ENCODE measurements at places on chromosomes 6 and 20.
A peak's percentile ranks its signal among the peaks of the same experiment; 100 is the strongest.

GRCh38 chr6:52183131-52183713 is 3.0 kb upstream of the IL17A start:
- DNase-seq: no peak

GRCh38 chr20:9514461-9515213 is at the start of gene LAMP5:
LAMP5 (plus strand) TSS chr20:9514590; CDS start chr20:9514853, 263 bp downstream.
- peak; percentile 19 for DNase-seq

- DNase-seq: no peak
Measured at GRCh38 chr6:788058-788457, 95.1 kb upstream of the EXOC2 start.

DNA sequence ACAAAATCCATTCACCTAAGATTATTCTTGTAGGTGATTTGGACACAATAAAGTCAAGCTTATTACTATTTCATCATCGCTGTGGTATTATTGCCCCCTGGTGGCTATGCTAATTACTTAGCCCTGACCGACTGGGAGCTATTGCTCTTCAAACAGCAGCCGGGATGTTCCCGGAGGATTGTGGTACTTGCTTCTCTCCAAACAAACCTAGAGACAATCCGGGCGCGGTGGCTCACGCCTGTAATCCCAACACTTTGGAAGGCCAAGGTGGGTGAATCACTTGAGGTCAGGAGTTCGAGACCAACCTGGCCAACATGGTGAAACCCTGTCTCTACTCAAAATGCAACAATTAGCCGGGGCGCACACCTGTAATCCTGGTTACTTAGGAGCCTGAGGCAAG is 15.4 kb upstream of the STMND1 start:
- peak; percentile 20 for DNase-seq

DNA sequence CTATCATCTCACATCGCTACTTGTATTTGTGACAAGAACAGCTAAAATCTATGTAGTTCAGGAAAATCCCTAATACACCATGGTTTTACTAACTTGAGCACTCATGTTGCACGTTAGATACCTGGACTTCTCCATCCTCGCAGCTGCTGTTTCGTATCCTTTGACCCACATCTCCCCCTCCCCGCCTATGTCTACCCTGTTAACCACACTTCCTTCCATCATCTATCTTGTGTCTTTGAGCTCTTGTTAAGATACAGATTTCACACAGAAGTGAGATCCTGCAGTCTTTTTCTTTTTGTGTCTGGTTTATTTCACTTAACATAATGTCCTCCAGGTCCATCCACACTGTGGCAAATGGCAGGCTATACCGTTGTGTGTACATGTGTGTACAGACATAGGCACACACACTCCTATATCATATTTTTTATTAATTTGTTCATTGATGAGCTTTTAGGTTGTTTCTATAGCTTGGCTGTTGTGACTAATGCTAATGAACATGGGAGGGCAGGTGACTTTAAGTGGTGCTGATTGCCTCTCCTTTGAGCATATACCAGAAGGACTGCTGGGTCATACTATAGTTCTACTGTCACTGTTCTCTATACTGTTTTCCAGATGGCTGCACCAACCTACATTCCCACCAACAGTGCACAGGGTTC is 117.8 kb downstream of the WDR27 start:
- DNase-seq: no peak

All from NCI-H1092 (cell line).